ENCODE measurements at places on chromosomes 5 and 9. TPM values are rescaled to one million over a fixed set of nuclear protein-coding genes. Genes with fewer than 3 reads are reported as not detected.
A peak's percentile ranks its signal among the peaks of the same experiment; 100 is the strongest.

The RABL6 gene
- total RNA-seq, result 64.8 TPM

The B4GALT1 gene
- total RNA-seq, result 63.7 TPM

The FTMT gene
- total RNA-seq, result not detected

The MEIKIN gene
- not detected for total RNA-seq

The RICTOR gene
- total RNA-seq, result 50.7 TPM

The INSL4 gene
- not detected for total RNA-seq

The SCAI gene
- total RNA-seq, result 15.0 TPM

The NUTM2G gene
- not detected for total RNA-seq

The PCA3 gene
- 0.36 TPM for total RNA-seq

The MSX2 gene
- total RNA-seq, result 1.5 TPM

The CDKN2A gene
- total RNA-seq, result 32.1 TPM

The FBP2 gene
- total RNA-seq, result not detected

The PAXX gene
- total RNA-seq, result 16.6 TPM

The MYORG gene
- total RNA-seq, result 0.88 TPM

The LIFR gene
- 39.8 TPM for total RNA-seq

The ADGRD2 gene
- total RNA-seq, result not detected

The LHFPL2 gene
- total RNA-seq, result 63.6 TPM

DNA sequence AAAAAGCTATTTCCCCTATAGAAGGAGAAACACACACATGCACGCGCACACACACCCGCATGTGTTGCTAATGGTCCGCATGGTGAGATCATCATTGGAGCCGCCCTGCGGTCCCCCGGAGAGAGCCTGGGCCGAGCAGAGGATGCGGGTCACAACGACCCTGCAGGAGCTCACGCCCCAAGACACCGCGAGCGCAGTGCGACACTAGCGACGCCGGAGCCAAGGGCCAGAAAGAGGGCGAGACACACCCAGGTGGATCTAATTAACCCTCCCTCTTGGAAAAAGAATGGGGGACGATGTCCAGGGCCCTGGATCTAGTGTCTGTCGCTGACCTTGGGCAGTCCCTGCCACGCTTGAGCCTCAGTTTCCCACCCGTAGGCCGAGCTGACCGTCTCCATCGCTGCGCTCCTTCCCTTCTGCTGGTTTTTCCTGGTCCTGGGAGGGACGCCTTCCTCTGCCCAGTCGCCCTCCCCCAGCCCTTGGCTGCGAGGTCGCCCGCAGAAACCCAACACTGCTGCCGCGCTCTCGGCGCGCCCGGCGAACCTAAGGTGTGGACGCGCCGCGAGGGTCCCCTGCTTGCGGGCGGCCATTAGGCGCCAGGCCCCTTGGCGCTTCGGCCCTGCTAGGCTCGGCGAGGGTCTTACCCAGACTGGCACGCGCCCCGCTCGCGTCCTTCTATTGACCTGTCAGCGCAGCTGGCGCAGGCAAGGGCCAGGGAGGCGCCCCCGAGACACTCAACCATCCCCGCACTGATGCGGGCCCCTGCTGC lies 47.5 kb upstream of the RNF20 start:
- DNase-seq, result peak; percentile 79

- peak; percentile 17 for DNase-seq
These were observed 143.7 kb downstream of the CCDC192 start for GRCh38 chr5:127846884-127847283.

DNA sequence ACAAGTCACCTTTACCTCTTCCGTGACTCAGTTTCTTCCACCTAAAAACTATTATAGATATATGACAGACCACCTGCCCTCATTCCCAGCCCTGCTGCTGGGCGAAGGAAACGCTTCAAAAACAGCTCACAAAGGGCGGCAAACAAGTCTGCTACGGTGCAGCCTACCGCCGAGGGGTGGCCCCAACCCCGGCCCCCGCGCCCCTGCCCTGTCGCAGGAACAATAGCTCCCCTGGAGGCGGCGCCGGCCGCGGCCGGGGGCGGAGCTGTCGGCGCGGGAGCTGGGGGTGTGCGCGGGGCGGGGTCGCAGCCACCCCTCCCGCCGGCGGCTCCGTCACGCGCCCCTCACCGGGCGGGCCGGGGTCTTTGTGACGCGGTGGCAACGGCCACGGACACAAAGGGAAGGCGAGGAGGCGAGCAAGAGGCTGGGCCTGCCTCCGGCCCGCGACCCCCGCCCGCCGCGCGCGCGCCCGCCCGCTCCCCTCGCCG lies at the start of gene TMEFF1:
Gene TMEFF1, plus strand, starts transcription at position 362 of the 488 bp plus-strand sequence. CDS start 396 bp downstream, outside the sequence.
- DNase-seq, result peak; percentile 96

- no peak for DNase-seq
These were observed 115.7 kb upstream of the MTAP start for GRCh38 chr9:21686738-21687137.

- DNase-seq, result no peak
These were observed 45.3 kb upstream of the CDH9 start for GRCh38 chr5:27083449-27084415.

DNA sequence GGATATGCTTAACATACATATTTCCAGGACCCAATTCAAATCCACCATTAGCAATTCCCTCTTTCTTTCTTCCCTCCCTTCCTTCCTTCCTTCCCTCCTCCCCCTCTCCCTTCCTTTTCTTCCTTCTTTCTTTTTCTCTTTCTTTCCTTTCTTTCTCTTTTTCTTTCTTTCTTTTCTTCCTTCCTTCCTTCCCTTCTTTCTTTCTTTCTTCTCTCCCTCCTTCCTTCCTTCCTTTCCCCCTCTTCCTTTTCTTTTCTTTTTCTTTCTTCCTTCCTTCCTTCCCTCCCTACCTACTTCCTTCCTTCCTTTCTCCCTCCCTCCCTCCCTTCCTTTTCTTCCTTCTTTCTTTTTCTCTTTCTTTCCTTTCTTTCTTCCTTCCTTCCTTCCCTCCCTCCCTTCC lies 332.0 kb downstream of the TMEM161B start:
- no peak for DNase-seq

DNA sequence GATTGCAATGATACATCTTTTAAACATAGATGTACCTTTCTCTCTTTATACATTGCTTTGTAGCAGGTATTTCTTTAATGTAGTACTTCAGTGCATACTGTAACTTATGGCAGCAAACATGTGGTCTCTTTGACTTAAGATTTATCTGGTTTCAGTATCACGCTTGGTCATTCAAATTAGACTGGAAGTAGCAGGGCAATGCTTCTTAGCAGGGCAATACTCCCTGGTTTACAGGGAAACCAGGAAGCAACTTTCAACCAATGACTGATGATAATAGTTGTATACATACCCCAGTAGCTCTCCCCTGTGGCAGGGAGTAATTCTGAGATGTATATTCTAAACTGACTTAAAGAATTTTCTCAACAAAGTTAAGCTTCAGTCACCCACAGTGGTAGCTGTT lies 761.1 kb upstream of the CDH10 start:
- no peak for DNase-seq

- no peak for DNase-seq
These were observed 180.3 kb downstream of the BNC2 start for GRCh38 chr9:16690205-16690604.

- DNase-seq, result peak; percentile 75
These were observed 105.6 kb upstream of the PCA3 start for GRCh38 chr9:76658510-76659231.

GRCh38 chr9:32394381-32395049 lies 10.1 kb downstream of the ACO1 start:
- no peak for DNase-seq

- no peak for DNase-seq
These were observed 48.6 kb upstream of the SHB start for GRCh38 chr9:38117651-38118050.

DNA sequence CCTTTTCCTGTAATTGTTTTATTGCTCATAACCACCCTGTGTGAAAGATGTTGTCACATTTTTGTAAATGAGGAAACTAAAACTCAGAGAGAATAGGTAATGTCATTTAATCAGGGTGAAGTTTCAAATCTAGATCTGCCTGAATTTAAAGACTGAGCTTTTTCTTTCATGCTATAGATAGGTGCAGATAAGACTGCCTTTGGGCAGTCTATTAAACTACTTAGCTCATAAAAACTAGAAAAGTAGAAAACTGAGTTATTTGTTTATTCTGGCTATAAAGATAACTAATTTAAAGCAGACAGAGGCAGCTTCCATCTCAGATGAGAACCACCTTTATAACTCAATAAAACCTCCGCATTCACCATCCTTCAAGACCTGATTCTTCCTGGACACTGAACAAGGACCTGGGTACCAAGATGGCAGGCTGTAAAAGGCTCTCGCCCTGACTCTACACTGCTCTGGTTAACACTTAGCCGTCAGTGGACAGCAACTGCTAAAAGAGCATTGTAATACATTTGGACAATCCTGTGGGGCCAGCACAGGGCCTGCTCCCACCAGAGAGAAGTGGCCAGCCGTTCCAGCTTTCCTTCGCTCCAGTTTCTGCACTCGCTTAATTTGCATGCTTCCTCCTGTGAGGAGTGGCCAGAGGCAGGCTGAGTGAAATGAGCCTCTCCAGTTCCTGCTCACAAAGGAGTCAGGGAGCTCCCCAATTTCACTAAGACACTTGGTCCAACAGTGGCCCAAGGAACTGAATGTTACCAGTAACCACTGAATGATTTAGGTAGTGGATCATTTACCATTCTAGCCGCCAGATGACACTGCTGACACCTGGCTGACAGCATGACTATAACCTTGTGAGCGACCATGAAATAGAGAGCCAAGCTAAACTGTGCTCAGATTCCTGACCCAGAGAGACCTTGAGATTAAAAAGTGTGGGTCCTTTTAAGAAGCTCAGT lies 566.4 kb downstream of the EFNA5 start:
- DNase-seq, result no peak

DNA sequence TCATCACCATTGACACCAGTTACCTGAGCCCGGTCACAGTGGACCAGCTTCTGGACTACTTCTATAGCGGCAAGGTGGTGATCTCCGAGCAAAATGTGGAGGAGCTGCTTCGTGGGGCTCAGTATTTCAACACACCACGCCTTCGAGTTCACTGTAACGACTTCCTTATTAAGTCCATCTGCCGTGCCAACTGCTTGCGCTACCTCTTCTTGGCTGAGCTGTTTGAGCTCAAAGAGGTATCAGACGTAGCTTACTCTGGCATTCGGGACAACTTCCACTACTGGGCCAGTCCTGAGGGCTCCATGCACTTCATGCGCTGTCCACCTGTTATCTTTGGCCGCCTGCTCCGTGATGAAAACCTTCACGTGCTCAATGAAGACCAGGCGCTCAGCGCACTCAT lies 520 bp downstream of the CCIN start:
- no peak for DNase-seq

GRCh38 chr9:77899679-77900354 lies 131.8 kb downstream of the GNAQ start:
- DNase-seq, result peak; percentile 58

DNA sequence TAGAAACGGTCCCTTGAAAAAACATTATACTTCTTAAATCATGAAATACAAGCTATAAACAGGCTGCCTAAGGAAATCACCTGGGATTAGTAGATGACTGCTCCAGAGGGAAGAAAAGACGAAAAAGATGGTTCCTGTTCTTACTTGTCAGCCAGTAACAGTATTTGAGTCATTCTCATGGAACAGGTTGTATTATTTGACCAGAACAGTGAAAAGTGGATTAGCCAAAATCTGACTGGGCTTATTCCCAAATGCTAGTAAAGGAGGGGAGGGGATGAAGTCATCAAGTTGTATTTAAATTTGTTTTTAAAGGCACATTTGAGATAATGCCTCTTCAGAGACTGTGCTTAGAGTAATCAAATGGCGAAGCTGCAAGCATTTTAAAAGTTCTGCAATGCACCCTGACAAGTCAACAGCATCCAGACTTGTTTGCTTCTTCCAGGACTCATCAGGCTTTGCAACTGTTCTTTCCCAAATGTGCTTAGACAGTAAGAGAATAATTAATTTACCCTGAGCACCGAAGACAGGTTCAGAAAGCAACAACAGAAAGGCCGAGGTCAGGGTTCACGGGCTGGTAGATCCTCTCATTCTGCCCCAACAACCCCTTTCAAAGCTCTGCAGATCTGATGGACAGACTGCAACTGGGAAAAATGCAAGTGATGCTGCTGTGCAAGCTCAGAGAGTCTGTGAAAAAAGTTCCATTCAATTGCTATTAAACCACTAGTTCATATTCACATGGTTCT lies 800.6 kb downstream of the KCTD16 start:
- DNase-seq, result no peak

GRCh38 chr9:95061916-95062595 lies 255.5 kb downstream of the FANCC start:
- DNase-seq, result no peak

- peak; percentile 36 for DNase-seq
These were observed 61.1 kb downstream of the BARX1 start for GRCh38 chr9:93893899-93894690.

DNA sequence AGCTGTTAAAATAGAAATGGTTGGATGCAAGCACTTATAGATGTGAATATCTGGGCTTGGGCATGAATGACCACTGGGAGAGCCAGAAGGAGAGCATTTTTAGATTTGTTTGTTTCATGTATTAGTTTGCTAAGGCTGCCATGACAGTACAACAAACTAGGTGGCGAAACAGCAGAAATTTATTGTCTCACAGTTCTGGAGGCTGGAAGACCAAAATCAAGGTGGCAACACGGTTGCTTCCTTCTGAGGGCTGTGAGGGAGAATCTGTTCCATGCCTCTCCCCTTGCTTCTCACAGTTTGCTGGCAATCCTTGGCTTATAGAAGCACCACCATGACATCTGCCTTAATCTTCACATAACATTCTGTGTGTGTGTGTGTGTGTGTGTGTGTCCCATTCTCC lies 20.2 kb upstream of the CDC23 start:
- DNase-seq, result no peak

- no peak for DNase-seq
These were observed 1.6 kb downstream of the PKD2L2 start for GRCh38 chr5:137890845-137891244.

GRCh38 chr9:2570615-2571479 lies 50.7 kb upstream of the VLDLR start:
- no peak for DNase-seq

GRCh38 chr9:133522073-133522910 lies 2.5 kb downstream of the MYMK start:
- peak; percentile 19 for DNase-seq

- no peak for DNase-seq
These were observed 895.5 kb upstream of the DMAC1 start for GRCh38 chr9:8694983-8695588.

DNA sequence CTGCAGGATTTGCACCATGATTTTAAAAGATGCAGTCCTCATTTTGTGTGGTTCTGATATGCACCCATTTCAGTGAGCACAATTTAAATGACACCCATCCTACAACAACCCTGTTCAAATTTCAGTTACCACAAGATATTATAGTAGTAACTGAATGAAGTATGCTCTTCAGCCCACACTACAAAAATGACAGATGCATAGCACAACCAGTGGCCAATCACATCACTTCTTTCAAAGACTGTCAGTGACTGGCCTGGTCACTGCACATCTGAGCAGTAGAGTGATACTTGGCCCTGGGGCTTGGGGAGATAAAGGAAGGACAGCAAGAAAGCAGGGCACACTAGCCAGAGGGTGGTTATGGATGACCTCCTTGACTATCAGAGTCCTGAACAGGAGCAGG lies 19.8 kb upstream of the IFNK start:
- no peak for DNase-seq

- no peak for DNase-seq
These were observed 176.3 kb downstream of the MAN2A1 start for GRCh38 chr5:109866051-109866450.

GRCh38 chr5:159515909-159516415 lies 185.7 kb upstream of the IL12B start:
- no peak for DNase-seq

GRCh38 chr9:34574571-34574970 lies 15.0 kb downstream of the CNTFR start:
- DNase-seq, result no peak
